Panc1 (cell line): ENCODE measurements at places on chromosomes 5 and 9. TPM values are rescaled to one million over a fixed set of nuclear protein-coding genes. Genes with fewer than 3 reads are reported as not detected.

The UBLCP1 gene
- total RNA-seq, result 31.8 TPM

The PCDHGB5 gene
- total RNA-seq, result 0.87 TPM

The UNC5A gene
- total RNA-seq, result 0.13 TPM

The SCGB3A2 gene
- total RNA-seq, result 0.39 TPM

The COL23A1 gene
- total RNA-seq, result 0.05 TPM

The FOXD4L4 gene
- total RNA-seq, result 0.10 TPM

The GLE1 gene
- 25.9 TPM for total RNA-seq

The OTULINL gene
- total RNA-seq, result 1.8 TPM
